ENCODE measurements at places on chromosomes 16 and 17.

DNA sequence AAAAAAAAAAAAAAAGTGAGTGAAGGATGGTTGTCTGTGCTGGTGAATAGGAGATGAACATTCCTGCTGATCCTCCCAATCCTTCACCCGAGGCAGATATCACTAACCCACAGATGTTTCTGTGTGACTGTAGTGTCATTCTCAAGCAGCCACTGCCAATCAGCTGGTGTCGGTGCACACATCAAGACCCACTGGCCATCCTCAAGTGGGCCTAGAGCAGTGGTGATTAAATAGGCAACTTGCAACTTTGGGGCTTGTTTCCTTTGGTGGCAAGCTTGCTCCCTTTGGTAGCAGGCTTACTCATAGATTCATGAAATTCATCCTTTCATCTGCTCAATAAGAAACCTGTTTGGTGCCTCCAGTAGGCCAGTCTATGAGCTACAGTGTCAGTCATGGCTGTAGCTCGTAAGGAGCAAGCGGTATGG lies 51.1 kb upstream of the LGALS9 start:
- no peak for DNase-seq

DNA sequence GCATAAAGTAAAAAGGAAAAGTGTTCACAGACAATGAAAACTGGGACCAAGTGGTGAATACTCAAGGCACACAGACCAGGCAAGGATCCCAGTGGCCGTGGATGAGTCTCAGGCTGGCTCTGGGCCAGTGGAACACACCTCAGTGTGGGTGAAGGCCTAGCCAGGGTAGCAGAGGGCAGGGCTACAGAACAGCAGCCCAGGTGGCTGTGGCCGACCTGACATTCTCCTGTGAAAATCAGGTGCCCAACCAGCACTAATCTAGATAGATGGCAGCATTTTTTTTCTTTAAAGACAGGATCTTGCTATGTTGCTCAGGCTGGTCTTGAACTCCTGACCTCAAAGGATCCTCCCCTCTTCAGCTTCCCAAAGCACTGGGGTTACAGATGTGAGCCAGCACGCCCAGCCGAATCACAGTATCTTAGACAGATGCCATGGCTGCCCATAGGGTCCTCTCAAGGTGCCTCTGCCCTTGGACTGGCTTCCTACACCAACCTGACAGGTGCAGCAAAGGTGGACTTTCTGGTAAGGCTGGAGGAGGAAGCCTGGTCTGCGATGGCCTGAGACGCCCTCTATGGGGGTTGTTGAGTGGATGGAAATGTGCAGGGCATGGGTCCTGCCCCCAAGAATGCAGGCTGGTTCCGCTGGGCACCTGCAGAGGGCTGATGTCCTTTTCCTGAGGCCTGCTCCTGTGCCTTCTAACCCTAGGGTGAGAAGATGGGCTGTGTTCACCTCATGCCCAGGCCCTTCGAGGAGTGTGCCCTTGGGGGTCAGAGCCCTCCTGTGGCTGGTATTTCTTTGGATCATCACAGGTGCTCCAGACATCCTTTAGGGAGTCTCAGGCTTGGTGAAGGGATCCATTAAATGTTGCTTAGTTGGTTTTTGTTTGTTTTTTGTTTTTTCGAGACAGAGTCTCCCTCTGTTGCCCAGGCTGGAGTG lies 3.8 kb upstream of the P4HB start:
- DNase-seq: no peak

DNA sequence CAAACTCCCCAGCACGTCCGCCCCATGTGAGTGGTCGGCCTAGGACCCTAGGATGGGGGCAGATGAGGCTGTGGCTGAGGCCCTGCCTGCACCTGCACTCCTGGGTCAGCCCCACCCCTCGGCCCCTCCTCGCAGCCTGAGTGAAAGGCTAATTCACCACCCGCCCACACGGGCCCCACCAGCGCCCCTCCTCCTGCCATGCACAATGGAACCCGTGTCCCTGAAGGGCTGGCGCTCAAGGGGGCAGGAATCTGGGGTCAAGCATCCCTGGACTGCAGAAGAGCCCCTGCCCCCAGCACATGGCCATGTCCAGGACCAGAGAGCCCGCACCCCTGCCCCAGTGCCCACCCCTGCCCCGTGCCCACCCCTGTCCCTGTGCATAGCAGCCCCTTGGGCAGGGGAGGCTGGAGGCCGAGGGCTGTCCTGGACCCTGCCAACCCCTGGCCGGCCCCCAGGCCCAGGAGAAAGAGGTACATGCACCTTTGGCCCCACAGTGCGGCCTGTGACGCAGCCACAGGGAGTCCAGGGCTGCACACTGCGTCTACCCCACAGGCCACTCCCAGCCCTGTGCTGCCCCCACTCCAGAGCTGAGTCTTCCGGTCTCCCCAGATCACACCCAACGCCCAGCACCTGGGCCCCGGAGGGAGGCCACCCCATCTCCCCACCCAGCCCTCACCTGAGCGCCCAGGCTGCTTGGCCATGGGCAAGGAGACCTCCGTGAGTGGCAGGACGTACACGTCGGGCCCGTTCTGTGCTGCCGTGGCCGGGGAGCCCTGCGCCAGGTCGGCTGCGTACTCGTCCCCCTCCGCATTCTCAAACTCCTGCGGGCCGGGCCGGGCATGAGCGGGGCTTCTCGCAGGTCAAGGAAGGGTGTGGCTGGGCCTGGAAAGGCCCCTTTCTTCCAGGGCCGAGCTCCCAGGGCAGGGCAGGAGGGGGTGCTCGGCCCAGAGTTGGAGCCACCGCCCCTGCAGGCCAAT lies 34.6 kb upstream of the PVALEF start:
- DNase-seq: peak; percentile 43

- DNase-seq: no peak
Measured at GRCh38 chr17:60372790-60373483, 19.0 kb downstream of the USP32 start.

DNA sequence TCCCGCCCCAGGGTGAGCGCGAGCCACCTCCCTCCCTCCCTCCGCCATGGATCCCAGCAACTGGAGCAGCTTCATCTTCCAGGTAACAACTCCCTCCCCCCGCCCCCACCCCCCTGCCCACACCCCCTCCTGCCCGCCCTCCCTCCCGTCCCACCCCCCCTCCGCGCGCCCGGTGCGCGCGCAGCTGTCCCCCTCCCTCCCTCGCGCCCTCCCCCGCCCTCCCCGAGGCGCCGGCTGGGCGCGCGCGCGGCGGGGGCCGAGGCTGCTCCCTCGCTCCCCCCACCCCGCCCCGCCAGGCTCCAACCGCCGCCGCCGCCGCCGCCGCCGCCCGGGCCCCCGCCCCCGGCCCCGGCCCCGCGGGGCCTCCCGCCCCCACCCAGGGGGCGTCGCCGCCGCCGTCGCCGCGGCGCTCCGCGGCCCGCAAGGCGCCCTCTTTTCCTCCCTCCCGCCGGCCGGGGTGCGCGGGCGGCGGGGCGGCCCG lies at the start of gene MAZ:
Gene MAZ, plus strand, starts transcription at position 431 of the 481 bp plus-strand sequence. CDS start 173 bp downstream, outside the sequence.
- DNase-seq: no peak

DNA sequence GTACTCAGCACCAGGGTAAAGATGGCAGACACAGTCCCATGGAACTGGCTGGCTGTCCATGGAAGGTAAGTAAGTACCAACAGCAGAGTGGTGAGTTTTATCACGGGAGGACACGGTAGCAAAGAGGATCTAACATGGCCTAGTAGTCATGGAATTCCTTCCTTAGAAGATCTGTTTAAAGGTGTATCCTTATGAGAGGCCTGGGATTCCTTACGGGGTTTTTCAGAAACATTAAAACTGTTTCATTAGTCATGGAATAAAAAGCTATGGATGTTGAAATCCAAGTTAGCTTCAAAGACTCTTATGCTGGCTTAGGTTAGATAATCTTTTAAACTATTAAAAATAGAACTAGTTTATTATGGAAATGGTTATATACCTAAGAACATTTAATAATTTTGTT lies 7.4 kb downstream of the FTO start:
- DNase-seq: no peak

DNA sequence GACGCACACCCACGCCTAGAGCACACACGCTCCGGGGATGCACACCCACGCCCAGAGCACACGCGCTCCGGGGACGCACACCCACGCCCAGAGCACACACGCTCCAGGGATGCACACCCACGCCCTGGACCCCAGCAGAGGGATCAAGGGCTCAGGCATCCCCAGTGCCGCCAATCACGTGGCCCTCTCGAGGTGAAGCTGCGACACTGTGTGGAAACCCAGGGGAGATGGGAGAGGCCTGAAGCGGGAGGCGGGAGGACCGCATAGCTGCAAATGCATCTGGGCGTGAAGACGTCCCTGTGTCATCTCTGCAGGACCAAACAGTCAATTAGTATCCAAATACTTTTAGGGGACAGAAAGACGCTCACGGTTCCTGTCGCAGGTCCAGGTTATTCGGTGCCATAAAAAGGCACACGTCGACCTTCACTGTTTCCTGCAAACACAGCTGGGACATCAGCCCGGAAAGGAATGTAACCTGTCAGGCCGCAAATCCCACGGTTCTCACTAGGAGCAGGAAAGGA lies 56.4 kb downstream of the TBC1D16 start:
- no peak for DNase-seq

DNA sequence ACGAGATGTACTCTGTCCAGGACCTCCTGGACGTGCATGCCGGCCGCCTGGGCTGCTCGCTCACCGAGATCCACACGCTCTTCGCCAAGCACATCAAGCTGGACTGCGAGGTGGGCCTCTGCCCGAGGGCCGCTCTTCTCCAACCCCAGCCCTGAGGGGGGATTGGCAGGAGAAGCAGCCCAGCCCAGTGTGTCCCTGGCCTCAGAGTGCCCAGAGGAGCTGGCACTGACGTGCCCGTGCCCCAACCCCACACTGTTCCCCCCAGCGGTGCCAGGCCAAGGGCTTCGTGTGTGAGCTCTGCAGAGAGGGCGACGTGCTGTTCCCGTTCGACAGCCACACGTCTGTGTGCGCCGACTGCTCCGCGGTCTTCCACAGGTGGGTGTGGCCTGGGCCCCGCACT lies 15.6 kb downstream of the DEF8 start:
- DNase-seq: no peak

DNA sequence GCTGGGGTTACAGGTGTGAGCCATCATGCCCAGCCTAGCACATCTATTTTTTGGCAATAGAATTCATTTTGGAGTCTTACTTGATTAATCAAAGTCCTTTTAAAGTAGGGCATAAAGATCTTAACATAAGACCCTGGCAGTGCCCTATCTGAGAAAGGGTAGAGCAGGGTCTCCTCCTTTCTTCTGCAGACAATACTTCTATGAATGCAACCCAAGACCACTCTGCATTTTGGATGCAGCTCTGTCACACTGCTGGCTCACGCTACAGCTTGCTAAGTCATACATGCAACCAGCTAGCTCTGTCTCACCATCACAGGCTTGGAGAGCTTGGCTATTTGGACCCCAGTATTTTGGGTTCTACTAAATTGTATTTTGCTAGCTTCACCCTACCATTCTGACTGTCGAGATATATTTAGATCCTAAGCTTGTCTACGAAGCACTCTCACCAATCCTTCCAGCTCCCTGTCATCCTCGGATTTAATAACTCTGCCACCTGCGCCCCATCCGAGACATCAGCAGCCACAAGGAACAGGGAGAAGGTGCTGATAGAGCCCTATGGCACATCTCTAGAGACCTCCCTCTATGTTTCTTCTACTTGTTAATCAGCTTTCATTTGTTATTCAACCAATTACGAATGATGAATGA lies 45.1 kb downstream of the RBFOX3 start:
- no peak for DNase-seq

DNA sequence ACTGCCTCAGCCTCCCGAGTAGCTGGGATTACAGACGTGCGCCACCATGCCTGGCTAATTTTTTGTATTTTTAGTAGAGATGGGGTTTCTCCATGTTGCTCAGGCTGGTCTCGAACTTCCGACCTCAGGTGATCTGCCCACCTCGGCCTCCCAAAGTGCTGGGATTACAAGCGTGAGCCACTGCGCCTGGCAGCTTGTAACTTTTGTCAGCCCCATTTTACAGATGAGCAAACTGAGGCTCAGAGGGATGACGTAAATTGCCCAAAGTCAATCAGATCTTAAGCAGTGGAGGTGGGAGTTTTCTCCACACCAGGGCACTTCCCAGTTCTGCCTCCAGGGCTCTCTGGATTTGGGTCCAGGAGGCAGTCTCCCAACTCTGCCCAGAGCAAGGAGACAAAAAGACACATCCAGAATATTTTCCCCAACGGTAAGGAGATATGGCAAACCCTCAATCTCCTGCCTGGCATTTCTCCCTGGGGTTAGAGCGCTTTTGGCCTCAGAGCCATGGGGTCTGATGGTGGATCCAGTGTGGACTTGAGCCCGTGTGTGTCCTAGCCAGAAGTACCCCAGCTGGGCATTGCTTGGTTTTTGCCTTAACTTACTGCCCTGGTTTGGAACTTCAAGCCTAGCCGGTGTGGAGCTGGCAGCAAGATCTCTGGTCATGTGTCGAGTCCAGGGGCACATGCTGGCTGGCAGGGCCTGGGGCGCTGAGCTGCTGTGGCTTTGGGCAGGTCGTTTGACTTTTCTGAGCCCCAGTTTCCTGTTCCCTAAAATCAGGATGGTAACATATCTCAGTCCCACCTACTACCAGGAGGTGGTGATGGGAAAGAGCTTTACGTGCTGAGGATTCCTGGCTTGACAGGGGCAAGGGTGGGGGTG lies 3.4 kb downstream of the ADAM11 start:
- DNase-seq: no peak

GRCh38 chr17:76384987-76385891 lies 830 bp downstream of the SPHK1 start:
- peak; percentile 43 for DNase-seq

- DNase-seq: no peak
Measured at GRCh38 chr17:40522250-40522960, 21.0 kb upstream of the TNS4 start.

GRCh38 chr17:15404106-15405057 lies 63.0 kb upstream of the TEKT3 start:
- no peak for DNase-seq

- DNase-seq: peak; percentile 52
Measured at GRCh38 chr16:84618581-84619460, 943 bp upstream of the COTL1 start.

GRCh38 chr17:14739656-14740431 lies 439.0 kb downstream of the HS3ST3B1 start:
- no peak for DNase-seq

DNA sequence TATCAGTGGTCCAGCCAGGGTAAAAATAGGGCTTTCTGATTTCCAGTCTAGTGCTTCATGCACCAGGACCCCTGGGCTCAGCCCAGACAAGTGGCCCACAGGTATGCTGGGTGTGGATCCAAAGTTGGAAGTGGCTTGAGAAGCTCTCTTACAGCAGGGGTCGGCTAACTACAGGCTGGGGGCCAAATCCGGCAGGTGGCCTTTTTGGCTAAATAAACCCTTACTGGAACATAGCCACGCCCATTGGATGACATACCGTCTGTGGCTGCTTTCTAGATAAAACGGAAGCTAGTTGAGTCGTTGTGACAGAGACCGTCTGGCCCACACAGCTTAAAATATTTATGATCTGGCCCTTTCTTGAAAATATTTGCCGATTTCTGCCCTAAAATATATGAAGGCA lies 119.0 kb upstream of the CDC42EP4 start:
- no peak for DNase-seq

Measured in neuronal stem cell (in vitro differentiated cells).